ENCODE measurements at places on chromosomes 6 and 20. TPM values are rescaled to one million over a fixed set of nuclear protein-coding genes. Genes with fewer than 3 reads are reported as not detected.

DNA sequence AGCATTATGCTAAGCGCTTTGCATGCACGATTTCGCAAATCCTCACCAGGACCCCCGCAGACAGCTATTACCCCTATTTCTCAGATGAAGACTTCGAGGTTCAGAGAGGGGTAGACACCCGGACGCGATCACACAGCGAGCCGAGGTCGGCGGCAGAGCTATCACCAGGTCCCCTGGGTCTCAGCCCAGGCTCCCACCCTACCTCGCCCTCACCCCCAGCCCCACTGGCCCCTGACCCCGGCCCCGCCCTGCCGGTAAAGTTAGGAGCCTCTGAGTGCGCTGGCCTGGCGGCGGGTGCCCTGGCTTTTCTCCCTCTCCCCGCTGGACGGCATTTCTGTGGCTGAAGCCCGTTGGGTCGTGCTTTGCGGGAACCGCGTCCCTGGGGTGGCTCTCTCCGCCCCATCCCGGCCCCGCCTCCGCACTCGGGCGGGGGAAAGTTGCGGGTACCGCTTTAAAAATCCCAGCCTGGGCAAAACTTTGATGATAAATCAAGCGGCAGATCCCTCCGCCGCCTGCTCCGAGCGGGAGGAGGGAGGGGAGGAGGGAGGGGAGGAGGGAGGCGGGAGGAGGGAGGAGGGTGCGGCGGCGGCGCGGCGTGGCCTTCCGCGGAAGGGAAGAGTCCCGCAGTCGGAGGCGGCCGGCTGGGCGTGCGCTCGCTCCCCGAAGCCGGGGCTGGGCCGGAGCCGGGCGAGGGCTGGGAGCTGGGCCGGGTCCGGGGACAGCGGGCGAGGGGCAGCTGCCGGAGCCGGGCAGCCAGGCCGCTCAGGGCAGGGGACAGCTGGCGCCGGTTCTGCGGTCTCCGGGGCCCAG, at the start of gene VSTM2L:
Gene VSTM2L (plus strand): TSS at position 624 of the 810 bp plus-strand sequence. CDS start 224 bp downstream, outside the sequence.
- peak; percentile 42 for DNase-seq

GRCh38 chr6:143079325-143079640, 18.6 kb downstream of the AIG1 start:
- DNase-seq, result no peak

DNA sequence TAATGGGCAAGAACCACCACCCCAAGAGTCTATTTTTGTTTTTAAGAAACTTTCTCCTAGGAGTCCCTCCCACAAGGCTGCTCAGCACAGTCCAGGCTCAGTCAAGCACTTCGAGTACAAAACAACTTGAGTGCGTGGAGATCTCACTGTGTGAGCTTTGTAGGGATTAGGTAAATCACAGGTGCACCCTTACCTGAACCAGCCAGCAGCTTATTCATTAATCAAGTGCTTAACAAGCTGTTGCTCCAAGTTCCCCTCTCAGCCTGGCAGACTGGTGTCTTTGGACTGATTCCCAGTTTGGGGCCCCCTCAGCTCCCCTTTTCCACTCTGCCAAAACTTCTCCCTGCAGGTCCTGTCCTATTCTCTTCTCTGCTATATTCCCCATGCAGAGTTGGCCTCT, 133.1 kb downstream of the LY86 start:
- no peak for DNase-seq

DNA sequence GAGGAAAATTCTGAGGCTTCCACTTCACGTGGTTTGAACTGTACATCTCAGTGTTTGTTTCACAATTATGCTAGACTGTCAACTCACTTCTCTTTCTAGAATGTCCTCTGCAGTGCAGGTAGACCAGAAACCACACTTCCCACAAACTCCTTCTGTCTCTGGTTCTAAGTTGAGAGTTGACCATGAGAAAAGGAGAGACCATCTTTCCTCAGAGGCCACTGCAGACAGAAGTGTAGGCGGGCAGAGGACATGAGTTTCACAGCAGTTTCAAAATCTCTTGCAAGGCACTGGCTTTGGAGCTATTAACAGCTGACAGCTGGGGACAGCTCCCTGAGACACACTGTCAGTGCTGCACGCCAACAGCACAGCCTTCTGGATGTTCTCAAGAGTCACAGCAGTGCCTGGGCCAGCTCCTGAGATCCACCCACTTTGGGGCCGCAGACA, 55.4 kb upstream of the MOXD1 start:
- no peak for DNase-seq

Gene MPC1
- 19.0 TPM for total RNA-seq

DNA sequence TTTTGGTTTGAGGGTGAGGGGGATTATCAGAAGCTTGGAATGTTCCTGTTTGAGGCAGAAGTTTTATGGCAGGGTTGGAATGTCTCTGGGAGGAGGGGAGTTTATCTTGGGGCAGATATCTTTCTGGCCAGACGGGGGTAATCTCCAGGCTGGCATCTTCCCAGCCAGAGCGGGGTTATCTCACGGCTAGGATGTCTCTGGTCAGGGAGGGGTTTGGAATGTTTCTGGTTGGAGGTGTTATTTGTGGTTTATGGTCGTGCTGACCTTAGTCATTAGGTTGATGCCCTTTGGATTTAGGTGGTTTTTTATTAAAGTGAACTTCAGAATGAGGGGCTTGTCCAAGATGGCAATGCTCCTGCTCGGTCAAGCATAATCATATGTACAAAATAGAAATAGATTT, 14.8 kb downstream of the PGK2 start:
- no peak for DNase-seq

DNA sequence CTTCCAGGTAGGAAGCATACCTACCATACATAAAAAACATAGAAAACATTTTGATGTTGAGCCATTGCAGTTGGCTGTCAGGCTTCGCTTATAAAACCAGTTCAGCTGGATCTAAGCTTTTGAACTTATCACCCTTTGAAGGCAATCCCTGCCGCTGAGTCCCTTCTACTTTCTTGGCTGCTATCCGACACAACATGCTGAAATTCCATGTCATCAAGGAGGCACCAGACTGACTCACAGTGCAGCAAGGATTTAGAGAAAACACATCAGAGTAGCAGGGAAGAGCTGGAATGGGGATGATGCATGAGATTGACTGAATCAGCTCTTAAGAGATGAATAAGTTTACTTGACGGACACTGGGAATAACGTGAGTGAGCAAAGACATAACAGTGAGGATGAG, 135.0 kb upstream of the MAN1A1 start:
- DNase-seq, result no peak

DNA sequence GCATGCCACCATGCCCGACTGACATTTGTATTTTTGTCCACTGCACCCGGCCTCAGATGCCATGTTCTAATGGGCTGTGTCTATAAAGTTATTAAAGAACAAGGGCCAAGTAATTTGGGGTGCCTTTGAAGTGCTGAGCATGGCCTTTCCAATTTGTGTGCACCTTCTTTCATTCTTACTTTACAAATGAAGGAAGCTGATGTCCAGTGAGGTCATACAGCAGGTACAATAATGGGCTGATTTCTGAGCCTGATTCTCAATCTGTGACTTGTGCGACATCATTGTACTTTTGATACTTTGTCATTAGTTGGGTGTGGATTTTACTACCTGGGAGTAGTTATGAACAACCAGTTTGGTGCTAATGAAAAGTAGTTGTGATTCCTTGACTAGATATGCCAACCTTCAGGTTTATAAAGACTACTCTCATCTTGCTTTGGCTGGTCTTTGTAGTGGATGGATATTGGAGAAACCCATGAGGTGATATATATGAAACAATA, 94.3 kb downstream of the JARID2 start:
- DNase-seq, result no peak

- no peak for DNase-seq
Observed at GRCh38 chr20:18287546-18287914, 797 bp upstream of the ZNF133 start.

Gene HLA-F
- total RNA-seq, result 68.2 TPM

- DNase-seq, result no peak
Observed at GRCh38 chr6:158457616-158458278, 102.1 kb upstream of the TMEM181 start.

Gene LRRC1
- total RNA-seq, result 68.8 TPM

DNA sequence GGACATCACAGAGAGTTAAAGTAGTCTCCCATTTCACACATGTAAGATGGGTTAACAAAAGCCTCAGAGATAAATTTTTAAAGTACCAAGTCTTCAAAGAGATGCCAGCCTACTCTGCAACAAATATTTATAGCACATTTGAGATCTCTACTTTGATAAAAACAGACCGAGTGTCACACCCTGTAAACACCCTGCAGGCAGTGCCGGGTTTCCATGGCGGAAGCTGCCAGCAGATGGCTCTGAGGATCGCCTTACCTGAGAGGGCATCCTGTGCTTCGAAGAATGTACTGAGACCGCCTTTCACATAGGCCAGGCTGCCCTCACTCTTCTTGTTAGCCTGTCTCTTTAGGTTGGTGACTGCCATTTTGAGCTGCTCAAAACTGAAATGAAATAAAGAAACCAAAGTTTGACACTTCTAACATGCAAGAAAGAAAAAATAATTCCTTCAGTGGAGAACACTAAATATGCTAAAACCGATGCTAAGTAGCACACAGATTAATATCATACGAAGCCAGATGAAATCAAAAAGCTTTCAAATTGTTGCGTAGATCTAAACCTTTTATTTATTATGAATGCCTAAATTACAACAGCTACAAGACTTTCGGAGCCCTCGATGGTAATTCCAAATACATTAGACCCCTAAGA, 39.3 kb downstream of the HUS1B start:
- DNase-seq, result peak; percentile 11

Gene ADGB
- not detected for total RNA-seq

- DNase-seq, result no peak
Observed at GRCh38 chr20:45611054-45611453, 18.5 kb upstream of the WFDC10A start.

Gene BANF2
- total RNA-seq, result not detected

- DNase-seq, result no peak
Observed at GRCh38 chr6:100923481-100924165, 42.5 kb upstream of the ASCC3 start.

- DNase-seq, result no peak
Observed at GRCh38 chr20:36544134-36545018, 3.1 kb downstream of the MYL9 start.

Gene ANGPT4
- total RNA-seq, result not detected

- DNase-seq, result peak; percentile 75
Observed at GRCh38 chr6:1635305-1636010, 25.7 kb downstream of the FOXC1 start.

Gene PACRG
- 0.17 TPM for total RNA-seq

GRCh38 chr20:63230800-63231268, 4.9 kb upstream of the BIRC7 start:
- peak; percentile 78 for DNase-seq

DNA sequence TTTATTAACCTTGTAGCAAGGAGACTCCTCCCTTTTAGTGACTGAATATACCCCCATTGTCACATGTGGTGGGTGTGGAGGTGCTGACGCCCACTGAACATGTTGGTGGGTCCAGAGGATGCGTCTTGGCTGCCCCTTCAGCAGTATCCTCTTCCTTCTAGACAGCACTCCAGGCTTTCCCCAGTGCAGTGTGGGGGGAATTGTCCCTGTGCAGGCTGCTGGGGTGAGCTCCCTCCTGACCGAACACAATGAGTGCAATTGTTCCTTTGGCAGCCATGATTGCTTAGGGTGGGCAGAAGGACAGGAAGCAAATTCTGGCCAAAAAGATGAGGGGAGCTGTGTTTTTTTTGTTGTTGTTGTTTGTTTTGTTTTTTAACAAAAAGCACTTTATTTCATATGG, 209.3 kb upstream of the PDE10A start:
- no peak for DNase-seq

DNA sequence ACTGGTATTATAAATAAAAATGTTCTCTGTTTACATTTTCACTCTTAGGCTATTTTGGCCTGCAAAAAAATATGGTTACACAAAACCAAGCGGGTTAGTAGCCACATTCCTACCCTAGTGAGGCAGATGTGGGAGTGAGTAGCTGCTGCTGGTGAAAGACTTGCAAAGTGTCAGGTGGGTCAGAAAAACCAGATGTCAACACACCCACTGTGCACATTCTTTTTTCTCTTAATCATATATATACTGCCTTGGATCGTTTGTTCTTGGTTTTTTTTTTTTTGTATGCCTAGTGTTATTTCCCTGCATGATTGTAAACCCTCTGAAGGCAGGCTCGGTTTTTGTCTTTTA, 68.0 kb upstream of the TFB1M start:
- no peak for DNase-seq

DNA sequence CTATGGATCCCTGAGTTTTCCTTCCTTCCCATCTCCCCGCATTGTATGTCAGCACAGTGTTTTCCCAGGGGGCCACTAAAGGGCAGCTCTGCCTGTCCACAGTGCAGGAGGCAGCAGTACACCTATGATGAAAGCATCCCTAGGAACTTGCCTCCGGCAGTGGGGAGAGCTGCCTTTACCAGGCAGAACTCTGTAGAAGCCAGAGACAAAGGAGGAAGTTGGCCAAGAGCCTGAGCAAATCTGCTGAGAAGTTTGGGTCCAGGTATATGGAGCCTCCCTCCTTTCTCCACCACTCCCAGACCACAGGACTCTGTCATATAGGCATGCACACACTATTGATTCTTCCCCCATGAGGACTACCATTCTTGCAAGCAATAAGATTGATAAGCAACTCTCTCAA, 282.7 kb downstream of the TBC1D7 start:
- no peak for DNase-seq

Measured in dermis blood vessel endothelial cell (primary cell).